ENCODE measurements at places on chromosomes 5 and 9.

DNA sequence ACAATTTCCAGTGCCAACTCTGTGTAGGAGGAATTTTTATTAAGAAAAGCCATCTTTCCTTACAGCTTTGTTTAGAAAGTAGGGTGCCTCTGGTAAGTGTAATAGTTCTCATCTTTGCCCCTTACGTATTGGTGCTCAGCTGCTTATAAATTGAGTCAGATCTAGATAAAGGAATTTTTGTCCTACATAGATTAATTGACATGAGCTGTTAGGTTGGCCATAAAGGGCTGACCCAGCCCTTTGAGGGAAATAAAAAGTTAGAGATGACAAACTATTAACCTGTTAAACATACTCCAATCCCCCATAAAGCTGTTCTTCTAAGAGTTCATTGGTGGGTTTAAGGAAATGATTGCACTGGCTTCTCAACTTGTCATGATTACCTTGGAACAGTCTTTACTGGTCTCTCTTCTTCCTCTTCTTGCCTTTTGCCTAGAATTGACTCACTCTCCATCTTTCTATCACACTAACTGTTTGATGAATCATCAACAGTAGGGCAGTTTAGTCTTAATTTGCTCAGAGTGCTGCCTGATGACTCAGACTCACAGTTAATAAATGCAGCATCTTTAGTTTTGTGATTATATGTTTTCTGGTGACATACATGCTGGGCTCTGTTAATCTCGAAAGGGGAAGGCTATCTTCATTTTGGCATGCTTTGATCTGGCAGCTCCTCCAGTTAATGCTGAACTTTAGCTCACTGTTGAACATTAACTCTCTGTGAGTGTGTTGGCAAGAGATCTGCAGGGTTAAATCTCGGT lies 51.7 kb downstream of the ARHGAP26 start:
- peak; percentile 64 for DNase-seq

- no peak for DNase-seq
These were observed 4.7 kb downstream of the PFDN1 start for GRCh38 chr5:140298183-140298601.

DNA sequence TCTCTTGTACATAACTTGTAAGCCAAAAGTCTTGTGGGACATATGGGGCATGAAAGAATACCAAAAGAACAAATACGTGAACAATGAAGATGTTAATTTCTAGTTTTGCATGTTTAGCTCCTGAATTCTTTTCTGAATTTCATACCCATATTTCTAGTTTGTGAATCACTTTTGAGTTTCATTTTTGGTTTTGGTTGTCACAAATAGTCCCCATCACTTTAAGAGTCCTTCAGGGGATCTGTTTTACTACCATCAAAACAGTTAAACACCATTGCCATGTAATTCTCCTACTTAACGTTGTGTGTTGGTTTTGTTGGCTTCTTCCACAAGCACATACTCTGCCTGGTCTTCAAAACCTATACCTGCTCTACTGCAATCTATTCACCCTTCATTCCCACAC lies 27.0 kb downstream of the VCAN start:
- DNase-seq = no peak

DNA sequence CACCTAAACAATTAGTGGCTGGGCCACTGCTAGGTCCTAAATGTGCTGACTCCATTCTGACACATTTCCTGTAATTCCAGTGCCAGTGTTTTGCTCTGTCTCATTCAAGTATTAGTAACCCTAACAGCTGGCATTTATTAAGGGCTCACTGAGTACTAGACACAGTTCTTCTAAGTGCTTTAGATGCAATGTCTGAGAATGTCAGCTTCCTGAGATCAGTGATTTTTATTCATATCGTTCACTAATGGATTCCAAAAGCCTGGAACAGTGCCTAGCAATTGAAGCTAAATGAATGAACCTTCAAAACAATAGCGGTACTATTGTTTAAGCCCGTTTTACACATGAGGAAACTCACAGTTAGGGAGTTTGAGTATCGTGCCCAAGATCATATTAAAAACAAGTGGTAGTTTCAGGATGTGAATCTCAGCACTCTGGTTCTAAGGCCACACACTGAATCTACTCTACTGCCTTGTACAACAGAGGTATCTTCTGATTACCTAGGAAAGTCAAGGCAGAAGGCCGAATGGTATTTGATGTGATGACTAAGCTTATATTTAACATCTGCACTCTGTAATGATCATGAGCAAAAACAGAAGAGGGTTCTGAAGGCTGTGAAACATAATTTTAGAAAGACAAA lies 304.0 kb downstream of the PJA2 start:
- peak; percentile 73 for DNase-seq

DNA sequence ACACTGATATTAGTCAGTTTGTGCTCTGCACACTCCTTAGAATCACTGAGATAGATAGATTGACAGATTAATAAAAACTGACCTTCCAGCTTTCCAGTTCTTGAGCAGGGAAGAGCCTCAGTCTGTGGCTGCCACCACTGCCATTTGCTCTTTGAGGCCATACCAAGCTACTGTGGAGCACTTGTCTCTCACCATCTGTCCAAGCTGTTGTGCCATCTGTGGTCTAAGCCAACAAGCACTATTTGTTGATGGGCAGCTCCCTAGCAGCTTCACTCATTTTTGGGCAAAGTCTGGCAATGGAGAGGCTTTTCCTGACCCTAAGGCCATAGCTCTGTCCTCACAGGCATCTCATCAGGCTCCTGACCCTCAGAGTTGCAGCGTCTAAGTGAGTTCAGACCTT lies 30.4 kb downstream of the HTR1A start:
- no peak for DNase-seq

DNA sequence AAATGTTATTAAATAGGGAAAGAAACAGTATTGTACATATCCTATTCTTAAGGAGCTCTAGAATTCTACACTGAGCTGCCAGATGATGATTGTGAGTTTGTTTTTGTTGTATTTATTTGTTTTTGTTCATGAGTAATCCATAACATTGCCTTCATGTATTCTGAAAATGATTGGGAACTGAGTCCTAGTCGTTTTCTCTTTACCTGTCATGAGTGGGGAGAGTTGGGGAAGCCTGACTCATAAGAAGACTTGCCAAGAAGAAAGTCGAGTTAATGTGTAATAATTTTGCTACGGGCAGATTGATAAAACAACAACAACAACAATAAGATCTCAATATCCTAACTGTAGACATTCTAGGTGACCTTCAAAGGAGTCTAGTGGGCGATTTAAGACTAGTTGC lies 103.8 kb downstream of the ANKRD55 start:
- no peak for DNase-seq

- no peak for DNase-seq
These were observed 116.6 kb upstream of the MAP3K1 start for GRCh38 chr5:56698463-56699381.

- no peak for DNase-seq
These were observed 361.1 kb downstream of the DEPDC1B start for GRCh38 chr5:60338846-60339245.

- DNase-seq = no peak
These were observed 107.8 kb upstream of the GAS1 start for GRCh38 chr9:87054999-87055686.

- no peak for DNase-seq
These were observed 6.1 kb downstream of the CSNK1G3 start for GRCh38 chr5:123518111-123518510.

- no peak for DNase-seq
These were observed 51.5 kb downstream of the MLLT3 start for GRCh38 chr9:20570756-20571155.

- DNase-seq = no peak
These were observed 54.2 kb downstream of the FNBP1 start for GRCh38 chr9:129988607-129989361.

DNA sequence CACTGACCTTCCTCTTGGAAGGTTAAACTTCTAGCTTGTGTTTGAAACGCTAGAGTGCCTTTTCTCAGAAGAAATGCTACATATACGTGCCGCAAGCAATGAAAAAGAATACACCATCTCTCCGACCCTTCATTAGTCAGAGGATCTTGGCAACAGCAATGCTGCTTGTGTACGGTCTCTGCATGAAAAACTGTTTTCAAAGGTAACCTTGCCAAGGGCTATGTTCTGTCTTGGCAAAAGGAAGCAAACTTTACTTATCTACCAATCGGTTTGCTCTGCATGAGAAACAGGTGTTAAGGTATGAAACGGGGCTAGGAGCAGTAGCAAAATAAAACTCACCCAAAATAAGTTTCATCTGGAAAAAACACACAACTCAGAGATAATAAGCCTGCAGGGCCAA lies 297.8 kb downstream of the FBXL17 start:
- DNase-seq = no peak

DNA sequence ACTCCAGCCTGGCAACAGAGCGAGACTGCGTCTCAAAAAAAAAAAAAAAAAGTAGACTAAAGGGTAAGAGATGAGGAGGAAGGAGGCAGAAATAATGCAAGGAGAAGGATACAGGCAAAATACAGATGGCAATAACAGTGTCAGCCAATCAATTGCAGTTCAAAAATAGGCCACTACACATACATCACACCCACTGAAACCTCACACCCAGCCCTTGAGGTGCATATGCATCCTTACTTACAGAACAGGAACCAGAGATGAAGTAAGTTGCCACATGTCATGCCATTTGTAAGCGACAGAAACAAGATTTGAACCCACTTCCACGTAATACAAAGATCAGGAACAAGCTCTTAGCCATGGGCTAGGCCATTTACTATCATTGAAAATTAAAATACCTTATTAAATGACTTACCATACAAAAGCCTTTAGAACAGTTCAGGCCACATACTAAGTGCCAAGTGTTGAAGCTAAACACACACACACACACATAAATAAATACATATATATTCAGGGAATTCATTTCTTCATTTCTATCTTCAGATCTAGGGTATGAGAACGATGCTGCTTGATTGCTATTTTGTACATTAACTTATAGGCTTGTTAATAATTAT lies 98.4 kb downstream of the FNBP1 start:
- no peak for DNase-seq

GRCh38 chr9:33082538-33083326 lies 6.3 kb upstream of the SMU1 start:
- DNase-seq = no peak

DNA sequence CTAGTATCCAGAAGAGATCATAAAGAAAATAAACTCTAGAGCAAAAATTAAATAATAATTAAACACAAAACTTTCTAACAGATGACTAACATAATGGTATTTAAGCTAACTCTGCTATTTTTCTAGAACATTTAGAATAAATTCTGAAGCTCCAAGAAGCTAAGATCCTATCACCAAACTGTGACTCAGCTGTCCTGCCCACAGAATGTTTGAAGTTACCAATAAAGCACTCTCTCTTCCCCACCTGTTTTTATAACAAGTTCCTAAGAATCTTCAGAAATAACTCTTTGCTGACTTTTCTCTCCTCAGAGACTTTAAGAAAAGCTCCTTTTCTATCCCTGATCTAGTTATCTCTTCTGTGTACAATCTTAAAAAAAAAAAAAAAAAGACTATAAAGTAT lies 6.0 kb upstream of the EFNA5 start:
- DNase-seq = no peak

GRCh38 chr5:15450949-15451348 lies 49.0 kb upstream of the FBXL7 start:
- DNase-seq = no peak

DNA sequence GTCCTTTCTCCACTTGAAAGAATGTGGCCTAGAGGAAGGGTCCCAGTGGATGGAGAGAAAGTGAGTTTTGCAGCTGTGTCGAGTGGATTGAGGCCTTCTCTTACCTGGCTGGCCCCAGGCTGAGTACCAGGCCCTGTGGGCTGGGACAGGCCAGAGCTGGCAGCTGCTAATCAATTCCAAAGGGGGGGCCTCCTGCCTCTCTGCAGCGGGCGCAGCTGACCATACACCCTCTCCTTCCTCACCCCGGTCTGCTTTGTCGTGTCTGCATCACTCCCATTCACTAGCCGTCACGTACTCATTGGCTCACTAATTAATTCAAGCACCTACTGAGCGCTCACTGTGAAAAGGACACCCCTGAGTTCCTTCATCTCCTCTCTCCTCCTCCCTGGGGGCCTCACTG lies 58.4 kb upstream of the PITX1 start:
- DNase-seq = no peak

DNA sequence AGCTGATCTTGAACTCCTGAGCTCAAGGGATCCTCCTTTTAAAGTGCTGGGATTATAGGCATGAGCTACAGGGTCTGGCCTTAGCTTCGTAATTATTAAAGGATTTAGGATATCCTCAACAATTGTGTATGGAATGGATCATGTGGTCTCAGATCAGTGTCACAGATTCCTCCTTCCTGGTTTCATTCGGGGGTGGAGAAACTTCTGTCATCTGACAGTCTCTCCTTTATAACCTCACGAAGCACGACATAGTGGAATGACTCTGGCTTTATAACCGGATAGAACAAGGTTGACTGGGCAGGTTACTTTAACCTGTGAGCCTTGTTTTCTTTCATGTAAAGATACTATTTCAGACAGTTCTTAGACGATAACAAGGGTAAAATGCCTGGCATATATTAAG lies 4.4 kb upstream of the GNG10 start:
- DNase-seq = no peak

DNA sequence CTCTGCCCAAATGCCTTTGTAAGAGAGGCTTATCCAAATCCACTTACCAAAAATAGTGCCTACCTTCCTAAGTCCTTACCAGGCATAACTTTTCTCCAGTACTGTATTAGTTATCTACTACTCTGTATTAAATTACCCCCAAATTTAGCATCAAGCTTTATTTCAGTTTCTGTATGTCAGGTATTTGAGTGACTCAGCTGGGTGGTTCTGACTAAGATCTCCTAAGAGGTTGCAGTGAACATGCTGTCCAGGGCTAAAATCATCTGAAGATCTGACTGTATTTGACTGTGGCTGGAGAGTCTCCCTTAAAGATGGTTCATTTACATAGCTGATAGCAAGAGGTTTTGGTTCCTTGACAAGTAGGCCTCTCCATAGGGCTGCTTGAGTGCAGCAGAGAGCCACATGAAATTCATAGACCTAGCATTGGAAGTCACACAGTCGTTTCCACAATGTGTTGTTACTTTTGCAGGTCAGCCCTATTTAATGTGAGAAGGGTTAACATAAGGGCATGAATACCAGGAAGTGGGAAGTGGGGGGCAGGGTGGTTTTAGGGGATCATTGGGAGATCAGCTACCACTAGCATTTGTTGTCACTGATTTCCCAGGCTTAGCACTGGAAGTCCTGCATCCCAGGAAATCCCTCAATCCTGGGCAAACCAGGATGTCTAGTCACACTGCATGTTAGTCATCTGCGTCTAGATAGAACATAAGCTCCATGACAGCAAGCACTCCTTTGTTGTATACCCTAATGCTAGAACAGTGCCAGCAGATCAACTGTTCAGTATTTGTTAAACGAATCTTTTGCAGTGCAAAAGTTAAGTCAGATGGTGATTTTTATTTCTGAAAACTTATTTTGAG lies 2.0 kb upstream of the ZNF622 start:
- DNase-seq = no peak

GRCh38 chr5:158074992-158075769 lies 216.2 kb upstream of the CLINT1 start:
- DNase-seq = peak; percentile 19

- DNase-seq = no peak
These were observed 6.7 kb upstream of the TNIP1 start for GRCh38 chr5:151087486-151087885.

All from AG04449 (cell line).